ENCODE measurements at places on chromosomes 7 and 10.
A peak's percentile ranks its signal among the peaks of the same experiment; 100 is the strongest.

- DNase-seq, result no peak
Observed at GRCh38 chr10:48651293-48651692, 33.4 kb upstream of the WDFY4 start.

DNA sequence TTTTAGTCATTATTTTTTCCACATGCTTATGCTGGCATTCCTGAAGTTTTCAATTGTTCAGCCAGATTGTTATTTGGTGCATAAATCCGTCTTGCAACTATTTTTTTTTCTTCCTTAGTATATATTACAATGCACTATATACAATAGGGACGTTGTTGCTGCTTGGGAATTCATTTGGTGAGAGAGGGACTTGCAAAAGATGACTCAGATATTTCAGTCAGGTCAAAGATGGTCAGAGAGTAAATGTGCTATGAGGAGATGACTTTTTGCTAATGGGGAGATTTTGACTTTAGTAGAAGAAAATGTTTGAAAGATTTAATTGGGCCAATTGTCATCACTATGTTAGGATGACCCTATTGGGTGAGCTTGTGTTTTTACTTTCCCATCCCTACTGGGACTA is 348.4 kb upstream of the MTPN start:
- DNase-seq, result no peak

DNA sequence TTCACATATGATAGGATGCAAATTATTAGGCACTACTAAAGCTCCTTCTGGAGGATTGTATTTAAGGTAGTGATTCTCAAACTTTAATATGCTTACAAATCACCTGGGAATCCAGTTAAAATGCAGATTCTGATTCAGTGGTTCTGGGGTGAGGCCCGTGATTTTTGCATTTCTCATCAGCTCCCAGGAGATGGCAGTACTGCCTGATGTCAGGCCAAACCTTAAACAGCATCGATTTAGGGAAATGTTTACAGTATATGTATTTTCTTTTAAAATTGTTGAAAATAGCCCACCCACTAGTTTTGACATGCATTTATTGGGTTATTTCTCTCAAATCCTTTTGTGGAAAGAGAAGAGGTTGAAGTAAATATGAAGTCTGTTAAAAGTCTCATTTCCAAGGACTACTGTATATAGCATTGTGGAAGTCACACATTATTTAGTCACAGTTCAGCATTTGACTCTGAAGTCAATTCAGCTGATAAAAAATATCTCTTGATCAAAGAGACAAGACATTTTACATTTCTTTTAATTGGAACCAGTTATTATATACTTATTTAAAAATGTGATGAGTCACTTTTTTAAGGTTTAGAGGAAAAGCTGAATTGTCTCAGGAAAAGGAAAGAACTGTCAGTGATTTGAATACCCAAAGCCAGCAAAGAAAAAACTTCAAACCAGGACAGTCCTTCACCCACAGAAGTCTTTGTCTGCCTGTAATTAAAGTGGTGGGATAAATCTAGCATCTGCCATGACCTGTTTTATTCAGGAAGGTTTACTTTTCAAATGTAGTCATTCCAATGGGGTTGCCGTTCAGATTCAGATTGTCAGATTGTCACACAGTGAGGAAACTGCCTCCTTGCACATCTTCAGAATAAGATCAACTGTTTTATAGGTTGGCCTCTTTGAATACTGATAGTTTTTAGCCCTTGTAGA is 21.1 kb upstream of the HBP1 start:
- peak; percentile 65 for DNase-seq

- DNase-seq, result no peak
Observed at GRCh38 chr10:111482621-111483216, 405.9 kb downstream of the ADRA2A start.

DNA sequence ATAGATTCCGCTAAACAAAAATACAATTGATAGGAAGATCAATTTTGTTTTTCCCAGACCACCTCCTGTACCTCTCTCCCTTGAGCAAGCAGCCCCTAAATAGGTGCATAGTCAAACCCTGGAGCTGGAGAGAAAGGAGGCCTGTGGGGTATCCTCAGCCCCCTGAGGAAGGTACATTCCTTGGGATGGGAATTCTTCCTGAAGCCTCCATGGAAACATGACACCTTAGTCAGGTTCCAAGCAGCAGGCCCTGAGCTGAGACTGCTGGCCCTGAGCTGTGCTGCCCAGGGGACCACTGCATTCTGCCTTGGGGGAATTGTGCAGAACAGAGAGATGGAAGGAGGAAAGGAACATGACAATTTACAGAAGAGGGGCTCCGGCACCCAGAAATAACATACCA is 7.4 kb downstream of the HNRNPF start:
- DNase-seq, result no peak

DNA sequence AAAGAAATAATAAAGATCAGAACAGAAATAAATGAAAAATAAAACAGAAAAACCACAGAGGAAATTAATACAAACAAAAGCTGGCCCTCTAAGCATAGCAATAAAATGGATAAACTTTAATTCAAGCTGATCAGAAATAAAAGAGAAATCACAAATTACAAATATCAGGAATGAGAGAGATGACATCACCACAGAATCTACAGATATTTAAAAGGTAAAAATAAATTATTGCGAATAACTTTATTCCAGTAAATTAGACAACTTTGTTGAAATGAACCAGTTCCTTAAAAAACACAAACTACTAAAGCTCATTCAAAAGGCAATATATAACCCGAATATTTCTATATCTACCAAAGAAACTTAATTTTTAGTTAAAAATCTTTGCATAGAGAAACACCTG is 131.7 kb downstream of the PPP1R3A start:
- no peak for DNase-seq

- peak; percentile 17 for DNase-seq
Observed at GRCh38 chr10:18582803-18583202, 68.6 kb downstream of the NSUN6 start.

DNA sequence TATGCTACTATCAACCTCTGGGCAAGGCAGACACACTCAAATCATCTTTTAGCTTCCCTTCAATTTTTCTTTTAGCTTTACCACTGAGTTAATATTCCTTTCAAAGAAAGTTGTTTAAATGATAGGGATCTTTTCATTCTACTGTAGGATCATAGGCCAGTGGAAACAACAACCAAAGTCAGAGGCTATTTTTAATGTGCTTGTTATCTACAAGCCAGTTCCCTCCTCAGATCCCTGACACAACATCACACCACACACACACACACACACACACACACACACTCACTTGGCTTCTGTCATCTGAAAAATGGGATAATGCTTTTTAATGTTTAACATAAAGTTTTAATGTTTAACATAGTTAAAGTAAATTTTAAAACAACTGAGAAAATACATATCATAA is 106.7 kb upstream of the CAV2 start:
- no peak for DNase-seq

- peak; percentile 65 for DNase-seq
Observed at GRCh38 chr7:144738708-144739314, 97.0 kb downstream of the TPK1 start.

DNA sequence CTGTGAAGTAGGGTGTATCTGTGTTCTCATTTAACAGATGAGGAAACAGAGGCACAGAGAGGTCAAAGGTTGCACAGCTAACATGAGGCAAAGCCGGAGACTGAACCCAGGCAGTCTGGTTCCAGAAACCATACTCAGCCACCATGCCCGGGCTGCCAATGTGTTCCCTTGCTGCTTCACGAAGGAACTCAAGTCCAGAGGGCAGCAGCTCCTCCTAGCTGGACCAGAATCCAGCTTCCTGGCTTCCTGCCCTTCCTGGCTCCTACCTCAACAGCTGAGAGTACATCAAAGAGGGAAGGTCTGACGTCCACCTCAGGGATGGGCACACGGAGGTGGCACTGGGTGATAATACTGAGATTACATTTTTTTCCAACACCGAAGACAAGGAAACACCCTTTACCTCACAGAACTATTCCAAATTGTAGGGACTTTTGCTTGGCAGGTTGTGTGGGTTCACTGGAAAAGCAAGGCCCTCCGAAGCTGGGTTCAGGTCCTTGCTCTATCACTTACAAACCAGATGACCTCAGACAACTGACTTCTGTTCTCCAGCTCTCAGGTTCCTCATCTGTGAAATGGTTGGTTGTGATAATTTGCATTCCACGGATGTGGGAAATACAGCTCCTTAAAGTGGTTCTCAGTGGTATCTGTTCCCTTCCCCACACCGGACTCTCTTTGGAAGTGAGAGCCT is 154.1 kb upstream of the ZMIZ1 start:
- DNase-seq, result no peak

- DNase-seq, result no peak
Observed at GRCh38 chr7:93172683-93173082, 24.5 kb upstream of the SAMD9L start.

DNA sequence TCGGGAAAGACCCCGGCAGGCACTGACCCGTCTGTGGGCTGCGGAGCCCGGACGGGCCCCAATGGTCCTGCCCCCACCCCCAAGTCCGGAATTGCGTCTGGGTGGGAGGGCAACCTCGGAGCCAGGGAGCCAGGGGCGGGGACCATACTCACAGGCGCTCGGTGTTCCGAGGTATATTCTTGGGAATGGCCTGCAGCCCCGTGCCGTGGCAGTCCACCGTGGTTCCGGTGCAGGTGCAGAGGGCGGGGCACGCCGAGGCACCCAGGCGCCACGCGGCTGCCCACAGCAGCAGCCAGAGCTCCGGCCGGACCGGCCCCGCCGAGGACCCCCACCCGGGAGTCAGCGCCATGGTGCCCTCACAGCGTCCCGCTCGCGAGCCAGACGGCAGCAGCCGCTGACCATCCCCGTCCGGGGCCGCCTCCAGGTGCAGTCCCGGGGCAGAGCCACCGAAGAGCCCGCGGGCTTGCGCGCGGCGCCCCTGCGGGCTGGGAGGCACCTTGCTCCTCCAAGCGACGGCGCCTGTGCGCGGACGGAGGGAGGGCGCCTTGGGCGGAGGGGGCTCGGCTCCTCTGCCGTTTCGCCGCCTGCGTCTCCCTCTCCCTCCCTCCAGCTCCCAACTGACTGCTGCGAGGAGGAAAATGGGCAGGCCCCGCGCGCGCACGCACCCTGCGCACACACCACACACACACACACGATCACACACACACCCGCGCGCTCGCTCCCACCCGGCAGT is at the start of gene SLIT1:
Gene SLIT1 (minus strand): TSS at position 634 of the 733 bp plus-strand sequence. CDS start 285 bp downstream, at position 349.
- no peak for DNase-seq

DNA sequence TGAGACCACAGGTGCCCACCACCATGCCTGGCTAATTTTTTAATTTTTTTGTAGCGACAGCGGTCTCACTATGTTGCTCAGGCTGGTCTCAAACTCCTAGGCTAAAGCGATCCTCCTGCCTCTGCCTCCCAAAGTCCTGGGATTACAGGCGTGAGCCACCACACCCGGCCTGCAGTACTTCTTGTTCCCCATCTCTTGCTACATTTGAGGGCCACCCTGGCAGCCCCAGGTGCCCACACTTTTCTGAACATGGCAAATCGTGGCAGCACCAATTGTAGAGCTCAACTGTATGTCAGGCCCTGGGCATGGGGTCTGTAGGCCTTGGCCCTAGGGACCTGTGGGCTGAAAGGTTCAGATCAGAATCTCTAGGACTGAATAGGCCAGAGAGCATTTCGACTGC is 25.1 kb upstream of the LIMK1 start:
- DNase-seq, result no peak

DNA sequence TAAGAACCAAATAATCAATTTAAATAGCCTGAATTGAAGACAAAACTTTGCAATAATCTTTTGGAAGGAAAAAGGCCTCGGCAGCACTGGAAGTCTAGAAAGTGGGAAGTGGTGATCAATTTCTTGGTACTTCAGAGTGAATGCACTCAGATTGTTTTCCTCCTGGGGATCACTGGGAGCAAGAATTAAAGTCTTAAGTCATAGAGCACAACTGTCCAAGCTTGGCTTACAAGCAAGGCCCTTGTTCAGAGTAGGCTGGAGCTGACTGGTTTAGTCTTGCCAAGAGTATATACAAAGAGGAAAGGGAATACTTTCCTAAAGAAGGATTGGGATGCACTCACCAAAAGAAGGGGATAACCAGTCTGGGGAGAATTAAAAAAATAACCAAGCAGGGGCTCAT is 637.1 kb downstream of the CCSER2 start:
- no peak for DNase-seq

GRCh38 chr10:99529591-99530107 is 3.1 kb upstream of the NKX2-3 start:
- no peak for DNase-seq

DNA sequence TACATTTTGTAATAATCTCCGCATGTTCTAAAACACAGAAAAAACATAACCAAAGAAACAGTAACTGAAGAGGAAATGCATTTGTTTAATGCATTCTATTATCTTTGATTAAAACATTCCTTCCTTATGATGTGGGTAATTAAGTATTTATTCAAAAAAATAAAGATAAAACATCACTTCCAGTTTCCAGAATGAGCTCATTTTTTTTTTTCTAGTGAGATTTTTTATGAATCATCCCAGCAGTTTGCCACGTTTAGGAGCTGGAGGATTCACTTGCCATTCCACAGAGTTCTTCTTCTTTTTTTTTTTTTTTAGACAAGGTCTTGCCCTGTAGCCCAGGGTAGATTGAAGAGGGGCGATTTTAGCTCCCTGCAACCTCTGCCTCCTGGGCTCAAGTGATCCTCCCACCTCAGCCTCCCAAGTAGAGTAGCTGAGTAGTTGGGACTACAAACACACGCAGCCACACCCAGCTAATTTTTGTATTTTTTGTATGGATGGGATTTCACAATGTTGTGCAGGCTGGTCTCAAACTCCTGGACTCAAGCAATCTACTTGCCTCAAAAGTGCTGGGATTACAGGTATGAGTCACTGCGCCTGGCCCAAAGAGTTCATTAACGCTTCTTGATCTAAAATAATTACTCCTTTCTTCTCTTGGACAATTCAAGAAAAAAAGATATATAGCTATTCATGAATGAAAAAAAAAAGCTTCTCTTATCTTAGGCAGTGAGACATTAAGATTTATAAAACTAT is 177.3 kb downstream of the DKK1 start:
- peak; percentile 45 for DNase-seq

- DNase-seq, result no peak
Observed at GRCh38 chr10:77118603-77119282, 518.9 kb downstream of the KCNMA1 start.

DNA sequence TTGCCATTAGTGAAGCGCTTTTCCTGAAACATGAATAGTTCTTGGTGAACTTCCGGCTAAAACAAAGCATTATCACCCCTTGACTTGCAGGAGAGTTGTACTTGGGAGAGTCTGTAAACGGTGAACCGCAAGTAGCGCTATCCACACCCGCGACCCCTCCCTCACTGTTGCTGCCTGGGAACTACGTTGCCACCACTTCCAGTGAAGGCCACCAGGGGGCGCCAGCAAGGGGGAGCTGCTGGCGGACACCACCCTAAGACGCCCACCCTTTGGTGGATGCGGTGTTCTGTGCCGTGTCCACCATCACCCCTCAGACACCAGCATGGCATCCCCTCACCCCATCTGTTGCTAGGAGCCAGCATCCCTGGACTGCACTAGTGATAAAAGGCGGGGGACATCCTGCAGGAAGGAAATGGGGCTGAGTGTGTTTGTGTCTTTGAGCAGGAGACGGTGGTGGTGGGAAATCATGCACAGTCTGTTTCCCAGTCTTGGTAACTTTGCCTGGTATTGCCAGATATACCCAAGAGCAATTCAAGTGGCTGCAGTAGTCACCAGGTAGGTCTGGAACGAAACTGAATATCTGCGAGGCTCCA is 298.2 kb downstream of the FRMD4A start:
- DNase-seq, result peak; percentile 16
